ENCODE measurements at places on chromosomes 2 and 18.

DNA sequence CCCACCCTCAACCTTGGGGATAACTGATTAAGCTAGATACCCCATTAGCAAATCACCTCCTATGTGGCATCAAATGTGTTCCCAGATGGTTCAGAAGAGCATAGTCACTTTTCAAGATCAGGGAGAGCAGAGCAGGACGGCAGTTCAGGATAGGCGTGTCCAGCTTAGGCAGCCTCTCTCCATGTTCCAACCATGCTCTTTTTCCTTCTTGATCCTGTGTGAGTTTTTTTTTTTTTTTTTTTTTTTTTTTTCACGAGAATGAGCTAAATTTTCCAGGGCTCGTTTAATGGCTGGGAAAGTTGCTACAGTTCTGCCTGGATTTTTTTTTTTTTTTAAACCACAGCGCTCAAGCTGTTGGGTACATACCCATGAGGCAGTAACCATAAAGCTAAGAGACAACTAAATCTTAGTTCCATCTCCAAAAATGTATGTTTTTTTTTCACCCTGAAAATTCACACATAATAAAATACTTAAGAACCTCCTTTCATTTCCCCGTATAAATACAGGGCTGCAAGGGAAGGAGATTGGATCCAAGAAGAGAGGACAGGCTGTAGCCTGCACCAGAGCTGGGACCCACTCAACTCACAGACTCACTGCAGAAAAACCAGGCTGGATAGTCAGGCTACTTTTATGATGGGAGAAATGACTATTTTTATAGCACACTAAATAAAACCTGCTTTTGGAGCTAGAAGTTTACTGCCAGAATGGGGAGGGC lies 244.3 kb downstream of the SETBP1 start:
- no peak for DNase-seq

- no peak for DNase-seq
These were observed 14.8 kb upstream of the SRBD1 start for GRCh38 chr2:45625824-45626223.

- DNase-seq, result no peak
These were observed 283.4 kb downstream of the MTX2 start for GRCh38 chr2:176552501-176553135.

- DNase-seq, result no peak
These were observed 33.6 kb downstream of the CYP26B1 start for GRCh38 chr2:72113847-72114692.

DNA sequence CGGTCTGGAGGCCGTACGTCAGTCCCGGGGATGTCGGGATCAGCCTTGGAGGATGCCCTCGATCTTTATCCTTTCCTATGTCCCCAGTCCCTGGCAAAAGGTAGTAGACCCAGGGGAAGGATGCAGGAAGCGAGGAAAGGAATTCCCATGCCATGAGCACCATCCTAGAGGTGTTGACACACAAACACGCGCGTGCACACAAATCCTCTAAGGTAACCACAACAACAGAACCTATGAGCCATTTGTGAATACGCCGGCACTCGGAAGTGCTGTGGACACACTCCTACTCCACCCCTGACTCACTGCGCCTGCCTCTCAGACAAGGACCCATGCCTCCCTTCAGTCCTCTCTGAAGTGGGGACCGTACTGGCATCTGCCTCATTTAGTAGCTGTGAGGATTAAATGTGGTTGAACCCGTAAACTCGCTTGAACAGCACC lies 11.3 kb upstream of the MLPH start:
- DNase-seq, result no peak

DNA sequence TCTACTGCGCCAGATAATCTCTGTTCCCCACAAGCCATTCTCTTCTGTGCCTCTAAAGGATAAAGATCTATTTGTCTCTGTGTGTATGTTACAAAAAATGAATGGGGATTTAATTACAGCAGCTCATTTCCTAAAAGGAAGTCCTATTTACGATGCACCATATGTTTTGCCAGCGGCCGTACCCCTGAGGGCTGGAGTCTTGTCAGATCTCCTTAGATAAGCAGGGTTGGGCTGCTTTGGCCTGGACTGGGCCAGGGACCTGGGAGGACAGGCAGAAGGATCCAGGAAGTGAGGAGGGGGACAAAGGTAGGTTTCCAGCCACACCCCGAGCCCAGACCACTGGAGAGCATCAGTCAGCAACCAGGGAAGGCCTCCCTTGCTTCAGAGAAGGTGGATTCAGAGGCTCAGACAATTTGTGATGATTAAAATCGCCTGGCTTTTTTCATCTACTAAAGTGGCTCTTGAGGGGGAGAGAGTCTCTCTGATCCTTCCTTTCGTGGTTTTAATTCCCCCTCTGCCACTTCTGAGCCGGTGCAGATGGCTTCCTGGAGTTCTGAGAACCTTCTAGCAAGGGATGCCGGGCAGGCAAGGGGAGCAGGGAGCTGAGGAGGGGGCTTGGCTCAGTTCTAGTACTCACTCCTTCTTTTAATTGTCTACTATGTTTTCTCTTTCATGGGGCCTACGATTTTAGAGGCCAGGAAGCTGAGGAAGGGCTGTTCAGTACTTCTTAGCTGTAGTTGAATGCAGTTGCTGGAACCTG lies 42.1 kb downstream of the MYCN start:
- no peak for DNase-seq

DNA sequence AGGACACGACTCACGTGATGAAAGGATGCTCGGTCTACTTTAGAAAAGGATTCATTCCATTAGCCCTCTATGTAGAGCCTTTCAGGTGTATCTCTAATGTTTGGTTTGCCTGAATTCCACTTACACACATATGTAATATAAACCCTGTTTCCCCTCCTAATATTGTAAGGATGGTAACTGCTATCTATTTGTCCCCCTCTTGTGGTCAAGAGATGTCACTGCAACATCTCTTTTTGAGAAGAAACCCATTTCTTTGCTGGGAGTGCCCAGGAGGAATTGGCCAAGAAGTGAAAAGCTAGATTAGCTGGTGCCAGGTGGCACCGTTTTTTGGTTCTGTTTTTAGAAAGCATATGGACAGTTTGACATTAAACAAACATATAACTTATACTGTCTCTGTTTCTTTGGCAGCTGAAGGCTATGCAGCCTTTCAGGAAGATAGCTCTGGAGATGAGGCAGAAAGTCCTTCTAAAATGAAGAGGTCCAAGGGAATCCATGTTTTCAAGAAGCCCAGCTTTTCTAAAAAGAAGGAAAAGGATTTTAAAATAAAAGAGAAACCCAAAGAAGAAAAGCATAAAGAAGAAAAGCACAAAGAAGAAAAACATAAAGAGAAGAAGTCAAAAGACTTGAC lies 41.2 kb downstream of the RALBP1 start:
- peak; percentile 31 for DNase-seq

DNA sequence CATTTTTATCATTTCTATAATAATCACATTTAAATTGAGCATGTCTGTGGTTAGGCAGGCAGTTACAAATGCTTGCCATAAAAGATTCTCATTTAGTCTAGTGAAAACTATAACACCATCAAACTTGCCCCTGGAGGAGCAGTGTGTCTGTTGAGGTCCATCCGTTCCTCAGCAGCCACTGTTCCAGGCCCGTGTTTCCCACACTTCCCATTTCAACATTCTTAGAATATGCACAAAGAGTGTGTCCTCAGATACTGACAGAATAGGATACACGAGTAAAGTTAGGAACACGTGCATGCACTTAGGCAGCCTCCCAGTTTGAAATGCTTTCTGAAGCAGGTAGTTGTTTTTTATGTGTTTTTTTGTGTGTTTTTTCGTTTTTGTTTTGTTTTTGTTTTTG lies 39.9 kb downstream of the NCK2 start:
- no peak for DNase-seq

GRCh38 chr2:160140471-160140870 lies 59.6 kb downstream of the ITGB6 start:
- DNase-seq, result no peak

DNA sequence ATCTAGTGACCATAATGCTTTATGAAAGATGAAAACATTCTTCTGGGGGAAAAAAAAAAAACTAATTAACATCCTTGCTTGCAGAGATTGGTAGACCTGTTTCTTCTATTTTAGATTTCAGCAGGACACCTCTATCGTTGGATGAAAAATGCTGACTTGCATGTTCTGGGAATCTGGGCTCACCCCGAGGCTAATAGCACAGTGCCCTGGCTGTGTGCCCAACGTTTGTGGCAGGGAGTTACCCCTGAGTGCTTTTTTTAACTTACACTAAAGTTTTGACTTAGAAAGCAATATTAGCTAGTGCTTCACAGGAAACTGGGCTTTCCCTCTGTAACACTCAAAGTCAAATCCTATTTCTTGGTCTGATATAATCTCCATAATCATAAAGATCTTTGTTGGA lies 233.2 kb downstream of the SLC8A1 start:
- no peak for DNase-seq

DNA sequence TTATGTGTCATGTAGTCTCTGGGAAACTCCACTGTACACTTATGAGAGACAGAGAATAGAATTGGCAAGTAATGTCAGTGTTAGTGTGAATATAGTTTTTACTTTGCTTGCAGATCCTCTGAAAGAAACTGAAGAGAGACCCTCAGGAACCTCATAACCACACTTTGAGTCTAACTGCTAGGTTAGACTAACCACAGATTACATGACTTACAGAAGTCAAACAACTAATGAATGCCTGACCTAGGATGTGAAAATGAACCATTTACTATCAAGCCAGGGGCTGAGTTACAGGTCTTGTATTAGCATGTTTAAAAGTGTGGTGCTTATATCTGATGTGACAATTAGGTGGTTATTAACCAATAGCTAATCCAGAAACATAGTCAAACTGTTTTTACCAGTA lies 280.4 kb upstream of the LRATD1 start:
- no peak for DNase-seq

- no peak for DNase-seq
These were observed 15.1 kb upstream of the SUCLG1 start for GRCh38 chr2:84474176-84474575.

GRCh38 chr2:117902933-117903332 lies 88.4 kb downstream of the DDX18 start:
- DNase-seq, result no peak

DNA sequence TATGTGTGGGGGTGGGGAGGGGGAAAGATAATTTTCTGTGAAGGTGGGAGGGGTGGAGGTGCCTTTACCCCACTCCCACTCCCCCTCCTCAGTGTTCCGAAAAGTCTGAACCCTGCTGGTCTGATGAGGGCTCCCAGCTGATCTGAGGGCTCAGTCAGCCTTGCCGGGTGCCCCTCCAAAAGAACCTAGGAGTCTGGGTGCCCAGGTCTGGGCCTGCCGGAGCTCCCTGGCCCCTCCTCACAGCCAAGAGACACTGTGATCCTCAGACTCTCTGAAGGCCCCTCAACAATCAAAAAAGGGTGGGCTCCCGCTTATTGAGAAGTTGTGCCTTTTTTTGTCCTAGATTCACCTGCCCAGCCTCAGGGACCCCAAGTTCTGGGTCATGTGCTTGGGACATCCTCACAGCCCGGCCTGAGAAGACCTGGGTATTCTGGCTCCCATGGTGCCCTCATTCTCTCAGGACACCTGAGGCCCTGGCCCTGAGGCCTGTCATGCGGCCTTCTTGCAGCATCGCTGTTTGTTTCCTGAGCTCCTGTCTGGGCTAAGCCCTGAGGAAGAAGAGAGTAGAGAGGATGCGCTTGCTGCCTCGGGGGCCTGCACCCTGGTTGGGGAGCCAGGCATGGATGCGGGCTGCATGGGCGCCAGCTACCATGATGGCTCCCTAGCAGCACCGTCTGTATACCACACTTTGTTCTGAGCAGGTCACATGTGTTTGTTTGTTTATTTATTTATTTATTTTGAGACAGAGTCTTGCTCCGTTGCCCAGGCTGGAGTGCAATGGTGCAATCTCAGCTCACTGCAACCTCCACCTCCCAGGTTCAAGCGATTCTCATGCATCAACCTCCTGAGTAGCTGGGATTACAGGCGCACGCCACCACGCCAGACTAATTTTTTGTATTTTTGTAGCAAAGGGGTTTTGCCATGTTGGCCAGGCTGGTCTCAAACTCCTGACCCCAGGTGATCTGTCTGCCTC lies 44.0 kb downstream of the SDC1 start:
- DNase-seq, result no peak

DNA sequence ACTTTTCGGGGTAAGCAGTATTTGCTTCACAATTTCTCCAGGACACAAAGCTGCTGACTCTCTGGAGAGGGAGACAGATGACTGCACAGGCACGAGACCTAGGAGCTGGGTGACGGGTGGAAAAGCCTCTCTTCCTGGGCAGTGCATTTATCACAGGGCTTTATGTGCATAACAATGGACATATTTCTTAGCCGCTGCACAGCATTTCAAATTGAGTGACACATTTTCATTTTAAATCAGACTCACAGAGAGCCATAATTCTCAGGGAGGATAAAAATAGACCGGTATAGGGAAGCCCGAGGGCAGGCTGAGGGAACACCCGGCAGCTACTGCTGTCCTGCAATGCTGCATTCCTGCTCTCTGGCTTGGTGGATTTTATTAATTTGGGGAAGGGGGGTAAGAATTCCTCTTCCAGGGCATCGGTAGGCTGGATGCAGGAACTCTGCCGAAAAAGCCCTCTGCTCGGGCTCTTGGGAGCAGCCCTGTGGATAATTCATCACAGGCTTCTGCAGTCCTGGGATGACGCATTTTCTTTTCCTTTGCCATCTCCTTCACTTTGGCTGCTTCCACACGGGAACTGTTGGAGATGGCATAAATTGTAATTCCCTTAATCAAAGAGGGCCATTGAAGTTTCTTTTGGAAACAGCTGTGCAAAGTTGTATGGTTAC lies 108.1 kb upstream of the ACAA2 start:
- DNase-seq, result no peak

GRCh38 chr2:181318504-181319280 lies 138.5 kb upstream of the ITGA4 start:
- DNase-seq, result no peak

- DNase-seq, result no peak
These were observed 28.4 kb upstream of the PTMA start for GRCh38 chr2:231679908-231680284.

GRCh38 chr2:61456746-61457420 lies 14.0 kb downstream of the USP34 start:
- DNase-seq, result no peak

DNA sequence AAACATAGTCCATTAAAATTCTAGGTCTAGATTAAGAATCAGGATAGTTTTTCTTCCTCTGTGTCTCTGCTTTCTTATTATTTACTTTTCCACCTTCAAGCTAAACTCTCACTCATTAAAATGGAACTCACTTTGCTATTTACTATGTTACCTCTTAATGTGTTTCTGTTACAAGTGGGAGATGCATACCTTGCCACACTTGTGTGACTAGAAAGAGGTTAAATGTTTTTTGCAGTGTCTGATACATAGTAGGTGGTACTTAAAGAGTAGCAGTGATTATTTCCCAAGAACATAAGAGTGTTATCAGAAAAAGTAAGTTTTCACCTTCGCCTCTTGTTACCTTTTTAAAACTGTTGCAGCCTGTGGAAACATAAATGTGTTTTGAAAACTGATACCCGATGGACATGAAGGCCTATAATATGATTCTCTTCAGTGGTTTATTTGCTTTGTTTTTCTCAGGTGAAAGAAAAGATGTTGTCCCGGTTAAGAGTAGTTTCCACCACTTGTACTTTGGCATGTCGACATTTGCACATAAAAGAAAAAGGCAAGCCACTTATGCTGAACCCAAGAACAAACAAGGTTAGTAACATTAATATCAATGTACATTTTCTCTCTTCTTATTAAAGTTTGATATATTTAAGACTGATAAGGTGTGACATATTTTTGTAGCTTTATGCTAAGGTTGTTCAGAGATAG lies 16.6 kb downstream of the ME2 start:
- no peak for DNase-seq

- no peak for DNase-seq
These were observed 105.8 kb downstream of the SPP2 start for GRCh38 chr2:234156326-234156725.

All from central memory CD4-positive, alpha-beta T cell (primary cell).